AG08396 (cell line): ENCODE measurements at places on chromosomes 1 and 21.

GRCh38 chr1:39081271-39082009 lies 55.3 kb downstream of the NDUFS5 start:
- DNase-seq: peak; percentile 58

DNA sequence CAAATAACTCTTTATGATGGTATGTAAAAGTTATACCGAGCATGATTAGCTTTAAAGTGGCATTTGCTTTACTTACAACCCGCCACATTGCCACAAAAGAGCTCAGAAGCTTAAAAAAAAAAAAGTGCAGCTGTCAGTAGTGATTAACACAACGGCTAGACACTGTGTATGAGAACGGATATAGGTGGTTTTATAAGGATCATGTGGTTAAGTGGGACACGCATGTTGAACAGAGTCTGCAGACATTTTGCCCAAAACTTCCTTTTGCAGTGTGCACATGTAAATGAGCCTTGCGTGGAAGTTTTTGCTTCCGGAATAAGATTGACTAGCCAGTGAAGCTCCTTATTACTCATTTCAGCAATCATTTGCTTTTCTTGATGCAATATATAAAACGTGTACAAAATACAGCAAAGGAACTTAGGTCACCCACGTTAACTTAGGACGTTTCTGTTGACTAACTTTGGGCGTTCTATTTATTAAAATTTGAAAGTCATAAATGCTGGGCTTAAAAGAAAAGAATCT lies 58.7 kb upstream of the RGS1 start:
- no peak for DNase-seq

DNA sequence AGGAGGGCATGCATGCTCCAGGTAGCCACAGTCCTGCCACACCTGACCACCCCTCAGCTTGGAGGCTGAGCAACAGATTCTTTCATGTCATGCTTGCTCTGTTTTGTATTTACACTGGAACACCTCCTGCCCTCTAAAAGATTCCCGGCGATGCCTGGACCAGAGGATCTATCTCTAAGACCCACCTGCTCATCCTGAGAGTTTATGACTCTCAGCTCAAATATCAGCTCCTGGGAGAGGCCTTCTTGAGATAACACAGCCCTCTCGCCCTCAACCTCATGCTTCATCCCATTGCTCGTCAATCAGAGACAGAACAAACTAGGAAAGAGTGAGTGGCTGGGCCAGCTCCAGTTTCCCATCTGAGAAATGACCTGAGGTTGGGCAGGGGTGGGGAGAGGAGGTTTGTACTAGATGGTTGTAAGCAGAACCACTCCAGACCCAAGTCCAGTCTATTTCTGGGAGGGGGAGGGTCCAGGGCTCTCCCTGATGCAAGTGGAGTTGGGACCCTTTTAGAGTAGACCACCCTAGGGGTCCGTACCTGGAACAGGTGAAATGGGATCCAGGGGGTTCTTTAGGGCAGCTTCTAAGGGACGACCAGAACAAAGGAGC lies 524.5 kb downstream of the MATN1 start:
- DNase-seq: no peak

- no peak for DNase-seq
Observed at GRCh38 chr1:32390904-32391870, 3.1 kb downstream of the BSDC1 start.

- no peak for DNase-seq
Observed at GRCh38 chr1:170662561-170663403, 1.1 kb upstream of the PRRX1 start.

DNA sequence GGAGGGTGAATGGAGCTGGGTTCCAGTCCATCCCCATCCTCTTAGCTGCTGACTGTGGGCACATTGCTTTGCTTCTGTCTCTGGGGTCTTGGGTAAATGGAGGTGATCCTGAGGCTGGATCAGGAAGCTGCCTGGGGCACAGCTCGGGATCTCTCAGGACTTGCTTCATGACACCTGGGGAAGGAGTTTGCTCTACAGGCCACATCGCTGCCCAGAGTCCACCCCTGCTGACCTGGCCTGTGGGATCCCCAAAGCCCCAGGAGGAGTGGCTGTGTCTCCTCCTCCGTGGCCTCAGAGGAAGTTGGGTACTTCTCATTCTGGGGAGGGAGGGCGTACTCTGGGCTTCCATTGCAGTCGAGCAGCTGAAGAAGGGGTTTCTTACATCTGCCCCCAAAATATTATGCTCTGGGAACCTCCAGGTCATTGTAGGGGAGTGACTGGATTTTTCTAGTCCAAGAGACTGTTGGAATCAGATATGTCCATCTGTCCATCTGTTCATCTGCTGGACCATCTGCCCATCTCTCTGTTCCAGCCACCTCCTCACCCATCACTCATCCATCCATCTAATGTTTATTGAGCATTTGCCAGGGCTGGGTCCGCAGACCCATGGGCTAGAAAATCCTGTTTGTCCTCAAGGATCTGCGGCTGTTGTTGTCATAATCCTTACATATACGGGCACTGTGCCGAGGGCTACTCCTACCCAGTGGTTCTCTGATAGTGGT lies 45.9 kb downstream of the ARHGEF10L start:
- no peak for DNase-seq

- DNase-seq: no peak
Observed at GRCh38 chr1:115211071-115211745, 121.9 kb upstream of the TSPAN2 start.
